WERI-Rb-1 (cell line): ENCODE measurements at places on chromosomes 2 and 18.

DNA sequence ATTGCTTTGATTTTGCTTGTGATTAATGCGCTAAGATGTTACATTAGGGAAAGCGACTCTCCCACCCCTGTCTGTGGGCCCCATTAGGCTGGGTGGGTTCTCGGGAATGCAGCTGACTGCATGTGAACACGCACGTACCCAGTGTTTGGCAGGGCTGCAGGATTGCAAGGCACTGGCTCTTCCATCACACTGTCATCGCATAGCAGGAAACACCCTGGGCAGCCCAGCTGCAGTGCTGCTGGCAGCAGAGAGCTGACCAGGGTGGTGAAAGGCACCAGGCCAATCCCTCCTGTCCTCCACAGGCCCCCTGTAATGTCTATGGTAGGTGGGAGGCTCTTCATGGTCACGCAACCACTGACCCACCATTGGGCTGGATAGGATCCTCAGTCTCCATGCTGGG, 34.4 kb upstream of the FZD7 start:
- no peak for DNase-seq

DNA sequence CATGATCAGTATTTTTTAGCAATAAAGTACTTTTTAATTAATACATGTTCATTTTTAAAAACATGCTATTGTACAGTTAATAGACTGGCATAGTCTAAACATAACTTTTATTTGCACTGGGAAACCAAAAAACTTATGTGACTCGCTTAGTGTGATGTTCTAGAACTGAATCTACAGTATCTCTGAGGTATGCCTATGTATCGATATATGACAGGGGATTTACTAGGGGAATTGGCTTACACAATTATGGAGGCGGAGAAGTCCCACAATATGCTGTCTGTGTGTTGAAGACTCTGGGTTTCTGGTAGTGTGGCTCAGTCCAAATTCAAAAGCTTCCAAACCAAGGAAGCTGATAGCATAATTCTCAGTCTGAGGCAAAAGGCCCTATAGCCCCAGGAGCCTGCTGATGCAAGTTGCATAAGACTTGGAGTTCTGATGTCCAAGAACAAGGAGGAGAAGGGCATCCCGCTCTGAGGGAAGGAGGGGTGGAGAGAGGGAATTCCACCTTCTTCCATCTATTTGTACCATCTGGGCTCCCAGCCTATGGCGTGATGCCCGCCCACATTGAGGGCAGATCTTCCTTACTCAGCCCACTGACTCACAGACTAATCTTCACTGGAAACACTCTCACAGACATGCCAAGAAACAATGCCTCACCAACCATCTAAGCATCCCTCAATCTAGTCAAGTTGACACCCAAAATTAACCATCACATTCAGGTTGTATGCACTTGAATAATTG, 27.5 kb downstream of the ZNF638 start:
- DNase-seq: no peak

GRCh38 chr2:216379977-216380376, 7.7 kb upstream of the MARCHF4 start:
- DNase-seq: peak; percentile 35

- no peak for DNase-seq
Measured at GRCh38 chr2:232278534-232278933, 100.0 kb upstream of the ALPP start.

DNA sequence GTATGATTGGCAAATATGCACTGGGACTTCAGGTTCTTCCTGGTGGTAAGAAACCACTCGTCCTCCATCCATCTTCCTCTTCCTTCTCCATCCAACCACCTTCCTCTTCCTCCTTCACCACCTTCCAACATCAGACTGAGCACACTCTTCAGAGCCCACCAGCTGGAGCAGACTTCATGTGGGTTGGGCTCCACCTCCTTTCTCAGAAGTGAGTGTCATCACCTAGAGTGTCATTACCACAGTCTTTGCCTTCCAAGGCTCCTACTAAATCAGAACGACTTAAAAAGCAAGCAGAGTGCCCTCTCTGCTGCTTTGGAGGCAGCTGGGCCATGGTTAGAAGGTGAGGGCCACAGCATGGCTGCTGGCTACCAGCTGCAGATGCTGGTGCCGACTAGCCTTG, 171.6 kb downstream of the SH3RF3 start:
- DNase-seq: no peak

DNA sequence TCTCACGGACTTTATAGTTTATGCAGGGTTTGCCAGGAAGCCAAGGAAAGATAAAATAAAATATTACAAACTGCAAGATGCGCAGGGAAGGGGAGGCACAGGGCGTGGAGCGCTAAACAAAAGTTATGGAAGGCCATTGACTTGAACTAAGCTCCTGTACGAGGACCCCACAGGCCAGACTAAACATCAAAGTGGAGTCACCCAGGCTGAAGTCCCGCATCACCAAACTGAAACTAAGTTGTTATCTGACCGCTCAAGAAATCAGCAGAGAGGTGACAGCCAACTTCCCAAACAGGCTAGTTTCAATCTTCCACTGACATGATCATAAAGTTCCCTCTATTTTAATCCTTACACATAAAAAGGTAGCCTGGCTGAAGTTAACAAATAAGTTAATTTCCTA, 90.5 kb upstream of the YWHAQ start:
- DNase-seq: no peak

DNA sequence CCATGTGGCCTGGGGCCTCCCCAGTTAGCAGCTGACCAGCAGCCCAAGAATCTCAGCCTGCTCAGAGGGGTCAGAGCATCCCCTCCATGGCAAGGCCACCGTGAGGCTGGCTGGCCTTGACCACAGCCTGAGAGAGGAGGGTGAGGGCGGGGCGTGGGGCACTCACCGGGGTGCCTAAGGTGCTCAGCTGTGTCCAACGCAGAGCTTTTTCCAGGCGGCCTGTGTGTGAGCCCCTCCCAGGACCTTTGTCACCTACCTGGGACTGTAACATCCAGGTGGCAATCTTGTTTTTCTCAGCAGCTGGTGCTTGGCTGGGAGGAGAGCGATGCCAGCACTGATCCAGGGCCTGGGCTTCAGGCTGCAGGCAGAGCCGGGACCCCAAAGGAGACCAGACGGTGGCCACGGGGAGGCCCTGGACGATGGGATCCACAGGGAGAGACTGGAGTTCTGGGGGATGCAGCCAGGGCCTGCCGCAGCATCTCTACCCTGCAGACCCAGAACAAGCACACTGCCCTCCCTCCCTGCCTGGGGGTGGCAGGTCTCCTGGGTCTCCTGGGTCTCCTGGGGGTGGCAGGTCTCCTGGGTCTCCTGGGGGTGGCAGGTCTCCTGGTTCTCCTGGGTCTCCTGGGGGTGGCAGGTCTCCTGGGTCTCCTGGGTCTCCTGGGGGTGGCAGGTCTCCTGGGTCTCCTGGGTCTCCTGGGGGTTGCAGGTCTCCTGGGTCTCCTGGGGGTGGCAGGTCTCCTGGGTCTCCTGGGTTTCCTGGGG, 12.3 kb downstream of the SNED1 start:
- DNase-seq: no peak

GRCh38 chr2:192957425-192957824, 762.7 kb upstream of the TMEFF2 start:
- DNase-seq: no peak
